T-helper 2 cell treated with Interferon-gamma antibody and Interleukin-4, amounts not matched to agents 5 μg/mL and 100 μg/mL, for 36 hours (primary cell): ENCODE measurements at places on chromosomes 11 and 22.

DNA sequence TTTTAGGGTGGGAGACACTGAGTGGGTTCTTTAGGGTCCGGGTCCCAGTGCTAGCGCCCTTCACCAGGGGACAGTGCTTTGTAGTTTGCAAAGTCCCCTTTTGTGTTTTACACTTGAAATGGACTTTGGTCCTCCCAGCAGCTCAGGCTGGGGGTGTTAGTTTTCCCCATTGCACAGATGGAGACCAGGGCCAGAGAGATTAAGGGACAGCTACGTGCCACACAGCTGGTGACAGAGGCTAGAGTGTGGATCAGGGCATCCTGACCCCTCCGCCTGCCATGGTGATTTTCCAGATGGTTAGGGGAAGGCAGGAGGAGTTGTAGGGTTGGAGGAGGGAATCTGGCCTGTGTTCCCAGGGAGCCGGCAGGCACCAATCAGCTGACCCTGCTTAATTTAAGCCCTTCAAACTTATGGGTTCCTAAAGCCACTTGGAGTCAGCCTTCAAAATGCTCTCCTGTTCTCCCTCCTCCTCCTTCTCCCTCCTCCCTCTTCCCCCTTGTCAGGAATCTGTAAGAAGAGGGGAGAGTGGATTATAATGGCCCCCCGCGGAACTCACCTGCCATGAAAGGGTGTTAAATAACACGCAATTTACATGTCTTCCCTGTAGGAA is 22.5 kb upstream of the MPPED1 start:
- DNase-seq: no peak

DNA sequence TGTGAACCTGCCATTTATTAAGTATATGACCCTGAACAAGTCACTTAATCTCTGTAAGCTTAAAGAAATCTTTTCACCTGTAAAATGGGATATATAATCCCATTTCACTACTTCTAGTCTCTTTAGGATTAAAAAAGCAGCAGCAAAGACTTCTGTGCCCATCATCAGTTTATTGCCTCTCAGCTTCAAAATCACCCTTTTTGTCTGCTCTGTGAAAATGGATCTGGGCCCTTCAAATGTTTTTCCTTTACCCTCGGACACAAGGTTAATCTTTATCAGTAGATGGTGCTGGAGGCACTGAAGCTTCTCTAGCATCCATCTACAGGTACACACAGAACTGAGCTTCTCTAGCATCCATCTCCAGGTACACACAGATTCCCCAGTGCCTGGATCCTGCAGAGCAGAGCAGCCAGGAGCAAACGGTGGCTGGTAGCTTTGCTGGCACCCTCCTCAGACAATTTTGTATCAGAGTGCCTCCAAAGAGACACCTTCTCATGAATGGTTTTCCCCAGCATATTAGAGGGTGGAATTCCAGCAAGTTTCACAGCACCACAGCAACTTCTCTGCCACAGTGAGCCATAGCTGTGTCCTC is 56.8 kb downstream of the CADM1 start:
- no peak for DNase-seq

- DNase-seq: no peak
These were observed 26.2 kb downstream of the SUSD2 start for GRCh38 chr22:24207264-24208011.

DNA sequence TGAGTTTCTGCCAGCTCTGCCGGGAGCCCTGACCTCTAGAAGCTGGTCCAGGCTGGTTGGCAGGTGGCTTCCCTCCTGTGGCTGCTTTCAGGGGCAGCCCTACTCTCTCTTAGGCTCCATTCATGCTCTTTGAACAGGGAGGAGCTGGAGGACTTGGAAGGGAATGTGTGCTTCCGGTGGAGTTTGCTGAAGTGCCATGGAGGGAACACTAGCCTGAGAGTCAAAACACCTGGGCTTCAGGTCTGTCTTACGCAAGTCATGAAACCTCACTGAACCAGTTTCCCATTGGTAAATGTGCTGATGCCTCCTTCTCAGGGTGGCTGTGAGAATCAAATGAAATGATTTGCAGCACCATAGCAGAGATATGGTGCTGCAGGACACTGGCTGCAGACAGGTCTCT is 224.5 kb downstream of the KIRREL3 start:
- no peak for DNase-seq
